ENCODE measurements at places on chromosomes 5 and 9.

GRCh38 chr5:137753691-137754187, 424 bp downstream of the HNRNPA0 start:
- no peak for DNase-seq

GRCh38 chr9:88425538-88425950, 37.3 kb downstream of the SPIN1 start:
- no peak for DNase-seq

GRCh38 chr9:97475059-97475458, 26.4 kb upstream of the TMOD1 start:
- no peak for DNase-seq

GRCh38 chr5:135986891-135987401, 32.2 kb upstream of the LECT2 start:
- DNase-seq, result no peak

DNA sequence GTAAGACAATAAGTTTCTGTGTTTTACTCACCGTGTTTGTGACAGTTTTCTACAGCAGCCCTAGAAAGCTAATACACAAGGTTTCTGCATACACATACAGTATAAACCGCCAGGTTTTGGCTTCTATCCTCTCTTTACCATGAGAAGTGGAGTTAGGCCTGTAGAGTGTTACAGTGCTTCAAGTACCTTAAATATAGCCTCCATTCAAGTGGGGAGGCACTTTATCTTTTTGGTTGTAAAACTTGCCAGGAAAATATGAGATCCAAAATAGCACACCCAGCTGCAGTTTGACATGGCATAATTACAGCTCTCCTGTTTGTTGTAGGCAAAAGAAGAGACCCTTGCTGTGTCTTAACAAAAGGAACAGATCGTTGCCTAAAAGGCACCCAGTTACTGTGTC, 90.3 kb upstream of the PTPN3 start:
- DNase-seq, result no peak

DNA sequence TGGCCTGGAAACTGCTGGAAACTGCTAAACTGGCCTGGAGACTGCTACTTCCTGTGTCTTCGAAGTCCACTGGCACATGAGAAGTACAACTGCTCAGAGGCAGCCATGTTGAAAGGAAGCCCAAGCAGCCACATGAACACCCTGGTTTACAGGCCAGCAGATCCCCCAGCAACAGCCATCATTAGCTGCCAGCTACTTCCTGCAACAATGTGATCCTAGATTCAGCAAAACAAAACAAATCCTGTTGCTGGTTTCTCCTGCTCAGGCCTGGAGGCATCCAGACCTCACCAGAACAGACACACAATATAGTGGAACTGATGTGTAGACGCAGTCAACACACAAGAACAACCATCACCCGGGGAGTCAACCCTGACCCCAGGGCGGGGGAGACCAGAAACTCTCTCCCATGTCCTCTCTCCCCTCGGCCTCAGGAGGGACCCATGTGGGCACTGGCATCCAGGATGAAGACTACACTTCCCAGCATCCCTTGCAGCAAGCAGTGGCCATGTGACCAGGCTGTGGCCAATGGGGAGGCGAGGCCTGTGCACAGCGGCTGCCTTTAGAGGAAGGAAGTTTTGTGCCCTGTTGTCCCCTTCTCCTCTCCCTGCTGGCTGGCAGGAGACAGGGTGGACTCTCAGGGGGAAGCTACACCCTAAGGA, 9.2 kb upstream of the LCN15 start:
- DNase-seq, result no peak

DNA sequence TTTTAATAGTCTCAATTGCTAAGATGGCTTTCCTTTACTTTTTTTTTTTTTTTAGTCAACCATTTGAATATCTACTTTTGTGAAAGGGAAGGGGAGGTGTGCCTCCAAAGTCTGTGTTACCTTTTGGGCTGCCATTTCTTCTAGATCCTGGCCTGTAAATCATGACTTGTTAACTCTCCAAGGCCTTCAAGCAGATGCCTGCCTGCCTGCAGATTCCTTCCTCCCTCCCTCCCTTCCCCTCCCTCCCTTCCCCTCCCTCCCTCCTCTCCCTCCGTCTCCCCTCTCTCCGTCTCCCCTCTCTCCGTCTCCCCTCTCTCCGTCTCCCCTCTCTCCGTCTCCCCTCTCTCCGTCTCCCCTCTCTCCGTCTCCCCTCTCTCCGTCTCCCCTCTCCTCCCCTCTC, 73.1 kb downstream of the COMMD10 start:
- no peak for DNase-seq

- no peak for DNase-seq
Measured at GRCh38 chr5:170363671-170364070, 25.5 kb downstream of the KCNMB1 start.

GRCh38 chr5:108481355-108481931, 99.5 kb upstream of the FBXL17 start:
- DNase-seq, result no peak

DNA sequence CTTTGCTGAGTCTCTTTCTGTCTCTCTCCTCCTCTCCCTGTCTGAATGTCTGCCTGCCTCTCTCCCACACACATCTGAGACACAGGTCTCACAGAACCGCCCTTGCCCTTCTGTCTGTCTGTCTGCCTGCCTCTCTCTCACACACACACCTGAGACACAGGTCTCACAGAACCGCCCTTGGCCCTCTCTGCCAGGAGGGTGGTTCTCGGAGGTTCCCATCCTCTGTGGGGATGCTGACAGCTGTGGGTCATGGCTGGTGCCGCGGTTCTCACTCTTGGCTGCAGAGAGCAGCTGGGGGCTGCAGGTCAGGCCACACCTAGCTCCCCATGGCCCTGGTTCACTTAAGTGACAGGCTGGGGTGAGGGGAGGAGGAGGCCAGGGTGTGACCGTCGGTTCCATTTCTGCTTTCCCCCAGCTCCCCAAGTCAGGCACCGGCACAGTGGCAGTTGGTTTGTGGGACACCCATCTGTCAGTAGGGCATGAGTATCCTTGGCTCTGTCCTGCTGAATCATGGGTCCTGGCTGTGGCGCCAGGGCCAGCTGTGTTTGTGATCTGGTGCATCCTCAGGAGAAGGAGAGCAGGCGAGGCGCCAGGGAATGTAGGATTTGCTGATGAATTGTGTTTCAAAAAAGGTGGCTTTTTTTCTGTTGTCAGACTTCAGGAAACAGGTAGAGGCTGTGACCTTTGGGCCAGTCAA, 42.3 kb upstream of the CLPTM1L start:
- no peak for DNase-seq

- no peak for DNase-seq
Measured at GRCh38 chr5:124755041-124755440, 8.6 kb upstream of the ZNF608 start.

- peak; percentile 86 for DNase-seq
Measured at GRCh38 chr5:56328753-56329560, 95.8 kb upstream of the ANKRD55 start.

- no peak for DNase-seq
Measured at GRCh38 chr5:110478895-110479294, 247.6 kb downstream of the TMEM232 start.

- DNase-seq, result no peak
Measured at GRCh38 chr5:111680737-111681413, 76.1 kb downstream of the NREP start.

DNA sequence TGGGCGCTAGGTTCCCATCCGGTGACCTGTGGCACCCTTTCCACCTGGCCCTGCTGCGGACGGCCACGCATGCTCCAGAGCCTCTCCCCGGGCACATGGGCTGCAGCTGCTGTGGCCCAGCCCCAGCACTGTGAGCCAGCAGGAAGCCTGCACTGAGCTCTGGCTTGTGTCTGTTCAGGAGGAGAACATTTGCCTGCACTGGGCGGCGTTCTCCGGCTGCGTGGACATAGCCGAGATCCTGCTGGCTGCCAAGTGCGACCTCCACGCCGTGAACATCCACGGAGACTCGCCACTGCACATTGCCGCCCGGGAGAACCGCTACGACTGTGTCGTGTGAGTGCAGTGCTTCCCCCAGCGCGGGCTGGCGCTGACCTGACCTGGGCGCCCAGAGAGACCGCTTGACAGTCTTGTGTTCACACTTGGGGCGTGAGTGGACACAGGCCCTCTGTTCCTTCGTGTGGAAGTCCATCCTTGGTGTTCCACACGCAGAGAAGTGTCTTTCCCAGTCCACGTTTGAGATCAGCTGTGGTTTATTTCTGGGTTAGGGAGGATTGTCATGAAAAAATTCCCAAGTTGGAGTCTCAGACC, 66.2 kb upstream of the CACNA1B start:
- no peak for DNase-seq

DNA sequence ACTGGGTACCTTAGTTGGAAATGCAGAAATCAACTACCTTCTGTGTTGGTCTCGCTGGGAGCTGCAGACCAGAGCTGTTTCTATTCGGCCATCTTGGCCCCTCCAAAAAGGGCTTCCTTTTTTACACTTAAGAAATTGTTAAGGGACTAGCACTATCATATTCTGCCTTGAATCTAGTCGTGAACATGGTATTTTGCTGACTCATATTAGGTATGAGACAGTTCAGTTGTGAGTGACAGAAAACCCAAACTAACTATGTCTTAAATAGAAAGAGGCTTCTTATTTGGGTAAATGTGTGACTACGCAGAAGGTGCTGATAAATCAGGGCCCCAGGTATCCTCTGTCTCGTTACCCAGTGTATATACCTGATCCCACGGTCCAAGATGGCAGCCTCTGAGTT, 298.2 kb downstream of the EDIL3 start:
- DNase-seq, result no peak

DNA sequence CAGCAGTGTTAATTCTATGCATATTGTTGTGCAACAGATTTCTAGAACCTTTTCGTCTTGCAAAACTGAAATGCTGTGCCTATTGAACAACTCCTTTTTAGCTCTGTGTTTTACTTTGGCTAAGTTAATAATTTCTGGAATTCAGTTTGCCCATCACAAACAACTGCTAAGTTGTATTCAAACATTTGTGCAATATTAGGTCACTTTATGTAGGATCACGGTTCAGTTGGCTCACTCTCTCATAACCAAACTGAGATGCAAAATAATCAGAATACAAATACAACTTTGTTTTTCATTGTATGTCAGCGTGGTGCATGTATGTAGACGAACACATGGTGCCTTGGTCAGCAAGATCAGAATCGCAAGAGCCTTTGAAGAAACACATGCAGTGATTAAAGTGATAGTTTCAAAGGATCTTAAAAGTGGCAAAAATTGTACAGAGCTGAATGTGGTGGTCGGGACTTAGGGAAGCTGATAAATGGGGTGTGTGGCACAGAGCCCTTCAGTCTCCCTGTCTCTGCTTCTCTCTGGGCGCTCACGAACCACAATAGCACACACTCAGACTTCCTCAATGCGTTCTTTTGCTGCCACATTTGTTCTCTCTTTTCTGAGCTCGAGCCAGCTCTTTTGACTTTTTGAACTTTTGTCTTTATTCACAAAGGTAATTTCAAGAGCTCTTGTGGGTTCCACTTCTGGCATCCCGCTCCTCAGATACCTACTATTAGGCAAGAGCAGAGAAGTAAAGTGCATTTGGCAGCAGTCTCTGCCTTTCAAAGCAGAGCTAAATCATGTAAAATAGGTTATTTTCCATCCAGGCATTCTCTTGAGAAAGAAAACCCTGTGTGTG, 112.4 kb upstream of the CTSL start:
- DNase-seq, result no peak

- DNase-seq, result no peak
Measured at GRCh38 chr5:102873379-102873932, 118.4 kb downstream of the PAM start.

- no peak for DNase-seq
Measured at GRCh38 chr5:14081791-14082190, 61.4 kb upstream of the TRIO start.

GRCh38 chr5:141783005-141783946, 94.9 kb downstream of the PCDH1 start:
- no peak for DNase-seq

- DNase-seq, result no peak
Measured at GRCh38 chr9:135794361-135794885, 92.4 kb downstream of the KCNT1 start.

- DNase-seq, result no peak
Measured at GRCh38 chr9:110986529-110986928, 51.7 kb downstream of the LPAR1 start.

GRCh38 chr9:83019246-83019645, 43.7 kb downstream of the RASEF start:
- no peak for DNase-seq

- no peak for DNase-seq
Measured at GRCh38 chr5:21774281-21774680, 1078.9 kb downstream of the CDH12 start.

GRCh38 chr9:93315960-93316359, 132.0 kb downstream of the WNK2 start:
- DNase-seq, result no peak
